ENCODE measurements at places on chromosomes 6 and 20.

DNA sequence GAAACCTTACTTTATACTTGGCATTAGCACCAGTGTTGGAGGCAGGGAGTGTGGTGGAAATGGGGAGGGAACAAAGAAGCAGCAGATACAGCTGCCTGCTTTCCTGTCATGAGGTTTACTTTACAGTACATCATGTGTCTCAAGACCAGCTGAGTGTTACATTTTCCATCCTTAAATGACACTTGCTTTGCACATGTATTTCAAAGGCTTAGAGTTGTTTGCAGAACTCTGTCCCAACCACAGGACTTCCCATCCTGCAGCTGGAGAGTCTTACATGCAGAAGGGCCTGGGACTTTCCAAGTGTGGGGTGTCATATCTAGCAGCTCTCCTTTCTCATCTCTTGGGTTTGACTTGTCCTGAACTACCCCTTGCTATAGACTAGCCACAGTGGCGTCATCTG lies 395.9 kb downstream of the DHX35 start:
- no peak for DNase-seq

DNA sequence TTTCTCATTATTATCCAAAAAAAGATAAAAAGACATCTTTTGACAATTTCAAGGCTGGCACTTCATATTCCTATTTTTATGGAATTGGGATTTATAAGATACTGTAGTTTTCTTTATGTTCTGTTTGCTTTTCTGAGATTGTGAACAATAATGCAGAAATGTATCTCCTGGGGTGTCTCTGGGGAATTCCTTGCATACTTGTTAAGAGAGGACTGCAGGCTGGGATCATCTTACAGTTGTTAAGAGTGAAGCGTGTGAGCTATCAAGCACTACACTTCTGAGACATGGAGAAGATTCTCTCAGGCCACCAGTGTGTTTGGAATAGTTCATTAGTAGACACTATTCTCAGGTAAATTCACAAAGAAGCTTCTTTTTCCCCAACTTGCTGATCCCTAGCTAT lies 963.3 kb upstream of the GJE1 start:
- DNase-seq = no peak

DNA sequence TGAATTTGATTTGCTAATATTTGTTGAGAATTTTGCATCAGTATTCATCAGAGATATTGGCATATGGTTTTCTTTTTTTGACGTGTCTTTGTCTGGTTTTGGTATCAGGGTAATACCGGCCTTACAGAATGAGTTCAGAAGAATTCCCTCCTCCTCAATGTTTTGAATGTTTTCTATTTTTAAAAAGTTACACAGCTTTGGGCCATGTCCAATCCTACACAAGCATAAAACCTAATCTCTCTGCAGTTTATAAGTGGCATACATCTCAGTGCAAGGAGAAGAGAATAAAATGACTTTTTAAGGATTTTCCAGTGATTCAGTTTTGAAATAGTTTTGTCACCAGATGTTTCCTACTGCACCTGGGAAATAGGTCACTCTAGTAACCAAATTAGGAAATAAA lies 185.5 kb downstream of the COL12A1 start:
- no peak for DNase-seq

DNA sequence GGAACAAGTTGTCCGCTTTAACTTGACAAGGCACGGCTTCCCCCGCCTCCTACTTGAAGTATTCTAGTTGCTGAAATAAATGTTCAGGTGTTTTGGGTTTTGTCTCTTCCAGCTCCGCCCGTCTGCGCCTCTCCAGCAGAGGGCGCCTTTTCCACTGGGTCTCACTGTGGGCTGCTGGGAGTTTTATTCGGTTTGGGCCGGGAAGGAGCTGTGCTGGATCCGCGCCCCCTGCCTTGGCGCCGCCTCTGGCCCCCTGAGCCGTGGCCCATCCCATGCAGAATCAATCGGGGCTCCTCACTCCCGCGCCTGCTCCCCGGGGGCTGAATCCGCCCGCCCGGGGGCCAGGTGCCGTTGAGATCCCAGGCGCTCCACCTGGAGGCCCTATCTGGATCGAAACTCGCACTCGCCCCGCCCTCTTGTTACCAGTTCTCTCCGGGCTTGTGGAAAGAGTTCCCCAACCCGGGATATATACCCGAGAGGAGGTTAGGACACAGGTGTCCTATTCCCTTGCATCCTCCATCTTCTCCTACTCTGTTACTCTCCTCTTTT lies 51.0 kb upstream of the TCF21 start:
- DNase-seq = peak; percentile 63

Measured in CD8-positive, alpha-beta T cell (primary cell).